ENCODE measurements at places on chromosomes 2 and 18.

DNA sequence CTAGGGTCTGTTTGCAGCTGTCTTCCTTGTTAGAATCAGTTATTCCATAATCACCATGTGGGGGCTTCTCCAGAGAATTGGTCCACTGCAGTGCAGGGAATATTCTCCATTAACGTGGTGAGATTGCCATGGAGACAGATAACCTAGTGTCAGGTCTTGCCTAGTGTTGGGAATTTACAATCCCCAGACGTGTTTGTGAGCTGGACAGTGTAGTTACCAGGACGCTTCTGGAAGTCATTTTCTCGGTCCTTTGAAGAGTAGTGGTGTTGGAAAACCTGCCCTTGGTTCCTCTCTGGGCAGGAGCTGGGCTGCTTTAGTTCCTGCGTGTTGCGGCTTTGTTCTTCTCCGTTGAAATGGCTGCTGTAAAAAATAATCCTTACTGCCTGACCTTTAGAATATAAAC lies 68.8 kb upstream of the LYPD6B start:
- no peak for DNase-seq

- DNase-seq: no peak
These were observed 13.3 kb upstream of the LCLAT1 start for GRCh38 chr2:30433541-30434299.

DNA sequence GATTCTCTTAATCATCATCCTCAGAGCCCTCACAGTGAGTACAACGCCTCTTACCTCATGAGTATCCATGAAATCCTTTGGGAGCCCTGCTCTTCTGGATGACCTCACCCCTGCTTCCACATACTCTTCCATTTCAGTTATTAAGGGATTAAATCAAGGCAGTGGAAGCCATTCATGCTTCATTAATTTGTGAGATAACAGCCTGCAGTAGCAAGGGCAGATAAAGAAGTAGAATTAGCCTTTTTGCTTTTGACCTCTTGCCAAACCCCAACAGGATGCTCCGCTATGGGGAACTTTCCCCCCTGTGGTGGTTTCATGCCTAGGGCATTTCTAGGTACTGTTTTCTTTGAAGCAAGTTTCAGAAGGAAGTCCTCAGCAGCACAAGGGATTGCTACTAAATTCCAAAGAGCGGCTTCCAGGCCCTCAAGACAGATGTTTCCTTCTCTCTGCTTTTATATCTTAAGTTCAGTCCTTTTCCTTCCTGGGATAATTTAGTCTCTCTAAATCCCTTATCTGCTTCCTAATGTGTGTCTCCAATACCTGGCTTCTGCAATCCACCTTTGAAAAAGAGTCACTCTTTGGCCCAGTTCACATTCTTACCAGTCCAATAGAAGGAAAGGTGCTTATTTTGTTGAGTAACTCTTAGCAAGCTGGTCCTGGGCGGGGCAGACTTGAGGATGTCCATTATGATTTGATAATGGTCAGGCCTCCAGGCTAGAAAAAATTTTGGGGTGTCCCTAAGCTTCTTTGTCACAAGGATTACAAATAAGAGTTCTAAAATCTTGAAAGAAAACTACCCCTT lies 76.9 kb downstream of the MYO1B start:
- DNase-seq: peak; percentile 57

- peak; percentile 13 for DNase-seq
These were observed 49.8 kb upstream of the LGALSL start for GRCh38 chr2:64404002-64404731.

DNA sequence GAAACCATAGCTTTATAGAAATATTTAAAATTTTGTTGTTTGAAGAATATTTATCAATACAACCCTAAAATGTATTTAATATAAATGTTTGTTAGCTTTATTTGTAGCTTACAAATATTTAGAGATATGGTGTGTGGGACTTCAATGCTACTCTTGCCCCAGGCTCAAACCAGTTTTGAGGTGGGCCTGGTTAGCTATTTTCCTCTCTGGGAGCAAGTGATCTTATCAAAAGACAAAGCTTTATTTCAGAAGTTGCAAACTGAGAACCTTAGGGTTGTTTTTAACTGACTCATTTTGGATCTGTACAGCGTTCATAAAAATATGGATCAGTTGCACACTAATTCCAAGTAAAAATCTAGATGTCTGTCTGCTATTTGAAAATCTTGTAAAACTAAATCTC lies 563.6 kb upstream of the CDH2 start:
- DNase-seq: no peak

- DNase-seq: no peak
These were observed 11.1 kb upstream of the KLHL30 start for GRCh38 chr2:238127165-238128060.

- no peak for DNase-seq
These were observed 396.4 kb upstream of the MEX3C start for GRCh38 chr18:51593931-51594330.

GRCh38 chr18:61360404-61361383 lies 27.5 kb downstream of the CDH20 start:
- DNase-seq: no peak

DNA sequence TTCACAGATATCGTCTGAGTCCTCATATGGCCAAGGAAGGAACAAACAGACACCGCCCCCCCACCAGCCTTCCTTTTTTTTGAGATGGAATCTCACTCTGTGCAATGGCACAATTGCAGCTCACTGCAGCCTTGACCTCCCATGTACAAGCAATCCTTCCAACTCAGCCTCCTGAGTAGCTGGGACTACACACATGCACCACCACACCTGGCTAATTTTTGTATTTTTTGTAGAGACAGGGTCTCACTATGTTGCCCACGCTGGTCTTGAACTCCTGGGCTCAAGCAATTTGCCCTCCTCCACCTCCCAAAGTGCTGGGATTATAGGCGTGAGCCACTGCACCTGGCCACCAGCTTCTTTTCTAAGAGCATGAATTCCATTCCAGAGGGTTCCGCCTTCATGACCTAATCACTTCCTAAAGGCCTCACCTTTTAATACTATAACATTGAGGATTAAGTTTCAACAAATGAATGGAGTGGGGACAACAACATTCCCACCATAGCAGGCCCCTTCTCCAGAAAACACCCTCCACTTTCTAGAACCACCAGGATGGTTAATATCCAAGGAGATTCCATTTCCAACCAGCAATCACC lies 2.2 kb upstream of the TMBIM1 start:
- DNase-seq: peak; percentile 79

DNA sequence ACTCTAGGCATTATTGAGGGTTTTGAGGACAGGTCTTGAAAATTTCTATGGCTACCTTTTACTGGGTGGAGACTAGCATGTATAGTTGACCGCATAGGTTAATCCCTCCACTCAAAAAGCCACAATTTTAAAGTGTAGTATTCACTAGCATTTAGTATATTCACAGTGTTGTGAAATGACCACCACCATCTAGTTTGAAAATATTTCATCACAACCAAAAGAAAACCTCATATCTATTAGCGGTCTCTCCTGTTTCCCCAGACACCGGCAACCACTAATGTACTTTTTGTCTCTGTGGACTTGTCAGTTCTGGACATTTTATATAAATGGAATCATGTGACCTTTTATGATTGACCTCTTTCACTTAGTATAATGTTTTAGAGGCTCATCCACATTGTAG lies 53.9 kb downstream of the MSH2 start:
- no peak for DNase-seq

- no peak for DNase-seq
These were observed 451.5 kb upstream of the CHST9 start for GRCh38 chr18:27636576-27637085.

- DNase-seq: no peak
These were observed 12.1 kb downstream of the CFLAR start for GRCh38 chr2:201128033-201128432.

DNA sequence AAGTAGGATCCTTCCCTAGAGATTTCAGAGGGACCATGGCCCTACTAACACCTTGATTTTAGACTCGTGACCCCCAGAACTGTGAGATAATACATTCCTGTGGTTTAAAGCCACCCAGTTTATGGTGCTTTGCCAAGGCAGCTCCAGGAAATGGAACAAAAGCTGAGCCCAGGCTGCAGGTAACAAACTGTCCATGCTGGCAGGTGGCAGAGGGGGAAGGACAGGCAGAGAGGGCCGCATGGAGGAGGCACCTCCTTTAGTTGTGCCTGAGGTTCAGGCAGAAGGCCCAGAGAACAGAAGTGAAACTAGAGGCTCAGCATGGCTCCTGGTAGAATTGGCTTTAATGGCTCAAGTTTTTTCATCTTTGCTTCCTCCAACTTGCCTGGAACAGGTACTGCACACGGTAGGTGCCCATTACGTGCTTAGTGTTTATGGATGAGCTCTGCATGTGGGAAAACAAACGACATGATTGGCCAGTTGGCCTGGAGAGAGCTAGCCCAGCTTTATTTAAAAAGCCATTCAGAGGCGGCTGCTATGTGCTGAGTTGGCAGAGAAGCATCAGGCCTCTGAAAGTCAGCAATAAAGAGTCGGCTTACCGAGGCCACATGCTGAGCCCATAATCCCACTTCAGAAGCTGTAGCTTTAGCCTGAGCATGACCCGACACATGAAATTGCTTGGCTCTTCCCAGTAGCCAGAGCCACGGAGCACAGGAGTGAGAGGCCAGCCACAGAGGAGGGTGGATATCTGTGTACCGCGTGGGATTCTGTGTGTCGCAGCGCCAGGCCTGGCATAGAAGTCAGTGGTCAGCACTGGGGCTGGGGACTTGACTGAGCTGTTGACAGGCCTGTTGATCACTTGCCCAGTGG lies 36.5 kb downstream of the HS1BP3 start:
- DNase-seq: no peak

DNA sequence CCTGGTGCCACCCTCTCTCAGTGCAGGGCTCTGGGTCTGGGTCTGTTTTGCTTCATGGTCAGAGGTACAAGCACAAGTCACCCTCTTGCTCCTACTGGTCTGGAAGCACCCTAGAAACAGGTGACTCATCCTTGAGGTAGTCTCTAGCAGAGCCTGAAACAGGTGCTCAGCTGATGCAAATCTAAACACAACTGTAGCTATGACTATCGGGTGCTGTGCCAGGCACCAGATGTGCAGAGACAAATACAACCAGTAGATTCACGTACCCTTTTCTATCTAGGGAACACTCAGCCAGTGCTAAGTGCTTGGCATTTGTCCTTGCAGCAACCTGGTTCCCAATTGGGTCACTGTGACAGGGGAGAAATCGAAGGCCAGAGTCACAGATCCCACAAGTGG lies 140.9 kb upstream of the MYCN start:
- peak; percentile 62 for DNase-seq

DNA sequence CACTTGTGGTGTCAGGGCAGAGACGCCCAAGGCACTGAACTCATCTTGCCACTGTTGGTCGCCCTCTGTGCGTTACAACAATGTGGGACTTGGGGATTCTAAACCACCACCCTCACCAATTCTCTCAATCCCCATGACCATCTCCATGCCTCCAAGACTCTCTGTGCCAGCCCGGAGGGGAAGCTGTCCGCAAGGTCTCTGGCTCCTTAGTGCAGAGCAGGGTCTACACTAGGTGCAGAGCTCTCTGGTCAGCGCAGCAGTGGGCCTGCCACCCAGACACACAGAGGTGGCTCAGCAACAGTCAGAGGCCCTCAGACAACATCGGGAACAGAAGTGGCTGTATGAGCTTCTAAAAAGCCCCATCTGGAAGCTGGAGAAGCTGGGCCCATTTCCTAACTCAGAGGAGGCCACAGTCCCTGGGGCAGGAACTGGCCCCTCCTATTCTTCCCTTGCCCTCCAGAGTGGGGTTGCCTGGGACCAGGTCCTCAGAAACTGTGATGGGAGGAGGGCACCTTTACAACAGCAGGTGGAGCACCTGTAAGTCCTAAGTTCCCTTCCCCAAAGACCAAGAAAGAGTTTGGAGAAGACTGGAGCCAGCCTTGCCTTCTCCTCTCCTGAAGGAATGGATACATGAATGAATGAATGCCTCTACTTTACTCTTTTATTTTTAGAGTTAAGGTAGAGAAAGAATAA lies 37.7 kb downstream of the SERTAD2 start:
- DNase-seq: no peak

DNA sequence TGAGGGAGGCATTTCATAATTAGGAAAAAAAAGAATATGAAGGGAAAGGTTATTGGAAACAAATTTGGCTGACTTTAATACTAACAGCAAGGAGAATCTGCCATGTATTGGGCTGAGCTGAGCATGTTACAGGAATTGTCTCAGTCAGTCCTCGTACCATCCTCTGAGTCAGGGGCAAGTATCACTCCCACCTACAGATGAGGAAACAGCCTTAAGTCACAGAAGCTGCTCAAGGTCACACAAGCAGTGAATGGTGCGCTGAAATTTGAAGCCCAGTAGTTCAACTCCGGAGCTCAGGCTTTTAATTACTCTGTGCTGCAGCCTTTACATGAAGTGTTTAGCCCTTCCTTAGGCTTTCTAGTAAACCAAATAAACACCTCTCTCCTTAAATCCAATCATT lies 17.3 kb downstream of the PROKR1 start:
- no peak for DNase-seq

Measured in bronchial epithelial cell (primary cell).